Uterus (tissue), 4 donors: ENCODE measurements at places on chromosomes 13 and 19. TPM values are rescaled to one million over a fixed set of nuclear protein-coding genes. Genes with fewer than 3 reads are reported as not detected.

DNA sequence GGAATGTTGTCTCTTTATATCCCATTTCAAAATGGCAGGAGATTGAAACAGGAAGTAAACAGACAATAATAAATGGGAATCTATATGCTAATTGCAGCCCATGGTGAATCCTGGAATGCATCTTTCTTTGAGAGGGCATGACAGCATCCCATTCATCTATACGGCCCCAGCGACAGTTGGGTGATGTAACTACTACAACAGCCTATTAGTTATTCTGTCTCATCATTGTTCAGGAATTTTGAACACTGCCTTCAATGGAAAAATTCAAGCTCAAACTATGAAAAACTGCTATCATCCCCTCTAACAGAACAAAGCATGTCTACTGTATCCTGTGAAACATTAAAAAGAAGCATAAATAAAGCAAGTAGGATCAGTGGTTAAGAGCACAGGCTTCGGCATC, 262.1 kb downstream of the DCT start:
- H3K27ac ChIP-seq = no peak overlapping the region
- H3K27me3 ChIP-seq = no peaks in the 10 kb centered on the region
- no peak for DNase-seq
- no peak overlapping the region for H3K4me3 ChIP-seq

GRCh38 chr13:50208826-50209335, 193.6 kb downstream of the KCNRG start:
- H3K4me3 ChIP-seq = no peak overlapping the region
- no peak overlapping the region for H3K27ac ChIP-seq
- H3K4me1 ChIP-seq = no peaks in the 10 kb centered on the region
- H3K36me3 ChIP-seq = no peaks in the 10 kb centered on the region
- no peak for DNase-seq
- no peaks in the 10 kb centered on the region for H3K27me3 ChIP-seq

GRCh38 chr19:55208880-55209692, at the start of gene PTPRH:
Gene PTPRH (minus strand): TSS chr19:55209501. CDS start chr19:55209433, 68 bp downstream.
- no peak within 1 kb of the TSS for H3K27ac ChIP-seq
- no peak within 1 kb of the TSS for H3K4me3 ChIP-seq
- H3K27me3 ChIP-seq = no peaks in the 10 kb centered on the region
- H3K4me1 ChIP-seq = no peaks in the 10 kb centered on the region

DNA sequence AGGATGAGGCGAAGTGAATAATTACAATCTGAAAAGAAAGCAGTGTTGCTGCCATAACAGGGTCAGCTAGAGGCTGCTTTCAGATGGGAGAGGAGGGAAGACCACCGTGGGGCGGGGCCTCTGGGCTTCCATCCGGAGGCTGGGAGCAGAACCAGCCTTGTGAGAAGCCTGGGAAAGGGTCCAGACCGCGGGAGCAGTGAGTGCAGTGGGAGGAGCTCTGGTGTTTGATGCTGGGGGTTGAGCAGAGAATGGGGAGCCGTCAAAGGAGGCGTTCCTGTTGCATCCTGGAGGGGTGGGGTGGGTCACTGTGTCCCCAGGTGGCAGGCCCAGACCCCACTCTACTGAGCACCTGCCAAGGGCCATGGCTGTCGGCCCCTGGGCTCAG, 18.1 kb downstream of the NKPD1 start:
- no peaks in the 10 kb centered on the region for H3K4me1 ChIP-seq
- H3K4me3 ChIP-seq = no peak overlapping the region
- no peaks in the 10 kb centered on the region for H3K27me3 ChIP-seq

DNA sequence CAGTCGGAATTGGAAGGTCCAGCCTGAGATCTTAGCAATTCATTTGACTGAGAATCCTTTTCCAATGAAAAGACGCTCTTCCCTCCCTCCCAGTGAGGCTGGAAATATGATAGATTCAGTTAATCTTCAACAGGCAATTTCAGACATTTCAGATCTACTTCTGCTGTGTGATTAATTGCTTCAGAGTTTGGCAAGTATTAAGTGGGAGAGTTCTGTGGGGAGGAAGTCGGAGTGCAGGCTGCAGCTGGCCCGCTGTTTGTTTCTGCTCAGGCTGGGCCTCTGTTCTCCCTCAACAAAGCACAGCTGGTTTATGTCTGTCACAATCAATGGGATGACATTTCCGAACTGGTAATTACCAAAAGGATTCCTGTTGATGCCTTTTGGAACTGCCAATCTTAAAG, 178.2 kb downstream of the NDFIP2 start:
- no peak overlapping the region for H3K4me3 ChIP-seq
- peak; percentile 22 for DNase-seq
- H3K4me1 ChIP-seq = no peaks in the 10 kb centered on the region
- no peaks in the 10 kb centered on the region for H3K27me3 ChIP-seq
- H3K36me3 ChIP-seq = no peaks in the 10 kb centered on the region

GRCh38 chr13:111336666-111337065, 16.2 kb downstream of the TEX29 start:
- DNase-seq = no peak
- H3K36me3 ChIP-seq = no peaks in the 10 kb centered on the region
- no peaks in the 10 kb centered on the region for H3K4me1 ChIP-seq
- H3K27me3 ChIP-seq = no peaks in the 10 kb centered on the region
- H3K4me3 ChIP-seq = no peak overlapping the region

GRCh38 chr19:22137791-22138190, 59.0 kb downstream of the ZNF676 start:
- DNase-seq = no peak
- no peaks in the 10 kb centered on the region for H3K4me1 ChIP-seq
- H3K27me3 ChIP-seq = no peaks in the 10 kb centered on the region
- no peak overlapping the region for H3K27ac ChIP-seq
- H3K4me3 ChIP-seq = no peak overlapping the region
- H3K36me3 ChIP-seq = no peaks in the 10 kb centered on the region

GRCh38 chr19:15283141-15283883, 49.0 kb downstream of the BRD4 start:
- DNase-seq = no peak
- no peak overlapping the region for H3K4me3 ChIP-seq
- H3K27ac ChIP-seq = peak overlapping the region; percentile 31
- H3K4me1 ChIP-seq = peaks cover 30% of the 10 kb centered on the region
- no peaks in the 10 kb centered on the region for H3K27me3 ChIP-seq

GRCh38 chr13:114164053-114164452, 15.0 kb upstream of the CFAP97D2 start:
- DNase-seq = no peak
- H3K27ac ChIP-seq = no peak overlapping the region
- no peaks in the 10 kb centered on the region for H3K4me1 ChIP-seq
- H3K4me3 ChIP-seq = no peak overlapping the region
- no peaks in the 10 kb centered on the region for H3K36me3 ChIP-seq

DNA sequence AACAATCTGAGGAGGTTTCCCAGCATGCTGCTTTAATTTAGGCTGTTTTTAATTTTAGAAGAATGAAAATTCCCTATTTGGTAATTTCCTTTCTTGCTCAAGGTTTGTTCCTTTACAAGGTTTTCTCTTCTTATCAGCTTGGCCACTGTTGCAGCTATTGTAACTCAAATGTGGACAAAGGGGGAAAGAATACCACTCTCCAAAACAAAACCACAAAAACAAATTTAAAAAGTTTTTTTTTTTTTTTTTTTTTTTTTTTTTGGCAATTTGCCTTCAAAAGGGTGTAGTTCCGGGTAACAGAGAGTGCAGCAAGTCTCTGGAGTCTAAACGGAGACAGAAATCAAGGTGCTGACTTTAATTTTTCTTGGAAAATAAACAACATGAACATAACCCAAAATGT, 306.4 kb upstream of the ARGLU1 start:
- H3K4me1 ChIP-seq = no peaks in the 10 kb centered on the region
- no peak overlapping the region for H3K27ac ChIP-seq
- H3K4me3 ChIP-seq = no peak overlapping the region
- no peak for DNase-seq

DNA sequence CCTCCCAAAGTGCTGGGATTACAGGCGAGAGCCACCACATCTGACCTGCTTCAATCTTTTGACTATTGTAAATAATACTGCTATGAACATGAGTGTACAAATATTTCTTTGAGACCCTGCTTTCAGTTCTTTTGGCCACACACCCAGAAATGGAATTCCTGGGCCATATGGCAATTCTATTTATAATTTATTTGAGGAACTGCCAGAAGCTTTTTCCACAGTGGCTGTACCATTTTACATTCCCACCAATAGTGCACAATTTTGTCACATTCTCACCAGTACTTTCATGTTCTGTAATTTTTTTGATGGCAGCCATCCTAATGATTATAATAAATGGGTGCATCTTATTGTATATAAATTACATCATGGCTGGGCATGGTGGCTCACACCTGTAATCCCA, 13.7 kb upstream of the FCER2 start:
- no peaks in the 10 kb centered on the region for H3K4me1 ChIP-seq
- DNase-seq = no peak
- H3K36me3 ChIP-seq = no peaks in the 10 kb centered on the region
- H3K27ac ChIP-seq = no peak overlapping the region

- H3K4me1 ChIP-seq = no peaks in the 10 kb centered on the region
- H3K27ac ChIP-seq = no peak overlapping the region
- no peak for DNase-seq
- no peaks in the 10 kb centered on the region for H3K36me3 ChIP-seq
- no peak overlapping the region for H3K4me3 ChIP-seq
- no peaks in the 10 kb centered on the region for H3K27me3 ChIP-seq
Observed at GRCh38 chr19:19578252-19578651, 40.2 kb downstream of the CILP2 start.

- no peaks in the 10 kb centered on the region for H3K4me1 ChIP-seq
- no peaks in the 10 kb centered on the region for H3K27me3 ChIP-seq
Observed at GRCh38 chr19:10830931-10831779, 4.9 kb downstream of the TMED1 start.

DNA sequence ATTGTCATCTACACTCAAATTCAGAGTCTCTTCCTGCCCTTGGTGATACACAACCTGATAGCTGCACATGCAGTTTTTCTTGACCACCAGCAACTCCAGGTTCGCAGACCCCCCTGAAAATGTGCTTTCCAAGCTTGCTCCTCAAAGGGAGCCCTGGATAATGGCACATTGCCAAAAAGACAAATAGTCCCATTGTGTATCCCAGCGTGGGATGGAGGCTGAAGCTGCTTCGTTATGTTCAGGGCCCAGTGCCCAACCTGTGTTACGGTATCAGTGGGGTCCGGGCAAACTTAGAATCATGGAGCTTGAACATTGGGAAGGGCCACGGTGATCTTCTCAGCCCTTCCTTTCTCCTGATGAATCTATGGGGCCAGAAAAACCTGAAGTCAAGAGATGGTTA, 173.0 kb downstream of the TEX29 start:
- peak; percentile 0 for DNase-seq
- H3K4me3 ChIP-seq = no peak overlapping the region

GRCh38 chr19:4067396-4068046, 822 bp upstream of the ZBTB7A start:
- H3K27ac ChIP-seq = peak overlapping the region; percentile 98
- DNase-seq = peak; percentile 55
- no peaks in the 10 kb centered on the region for H3K36me3 ChIP-seq
- H3K4me3 ChIP-seq = peak overlapping the region; percentile 98
- H3K4me1 ChIP-seq = peaks cover 12% of the 10 kb centered on the region

GRCh38 chr13:103805771-103806170, 739.6 kb upstream of the SLC10A2 start:
- DNase-seq = no peak
- H3K27me3 ChIP-seq = no peaks in the 10 kb centered on the region
- H3K4me3 ChIP-seq = no peak overlapping the region
- H3K27ac ChIP-seq = no peak overlapping the region
- no peaks in the 10 kb centered on the region for H3K4me1 ChIP-seq

DNA sequence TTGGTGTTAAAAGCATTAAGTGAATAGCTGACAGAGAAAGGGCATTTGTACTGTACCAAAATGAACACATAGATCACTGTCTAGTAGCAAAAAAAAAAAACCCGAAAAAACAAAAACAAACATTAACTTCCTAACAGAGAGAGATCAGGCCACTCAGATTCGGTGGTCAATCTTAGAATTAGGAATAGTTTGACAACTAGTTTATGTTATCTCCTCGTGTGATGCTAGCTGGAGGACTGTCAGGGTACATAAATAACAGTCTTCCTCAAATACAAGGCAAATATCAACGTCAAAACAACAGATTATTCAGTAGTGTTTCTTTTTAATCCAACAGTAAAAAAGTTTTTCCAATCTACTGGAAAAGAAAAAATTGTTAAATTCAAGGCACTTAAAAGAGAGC, 1.7 kb downstream of the ZMYM5 start:
- H3K36me3 ChIP-seq = no peaks in the 10 kb centered on the region
- no peak for DNase-seq

DNA sequence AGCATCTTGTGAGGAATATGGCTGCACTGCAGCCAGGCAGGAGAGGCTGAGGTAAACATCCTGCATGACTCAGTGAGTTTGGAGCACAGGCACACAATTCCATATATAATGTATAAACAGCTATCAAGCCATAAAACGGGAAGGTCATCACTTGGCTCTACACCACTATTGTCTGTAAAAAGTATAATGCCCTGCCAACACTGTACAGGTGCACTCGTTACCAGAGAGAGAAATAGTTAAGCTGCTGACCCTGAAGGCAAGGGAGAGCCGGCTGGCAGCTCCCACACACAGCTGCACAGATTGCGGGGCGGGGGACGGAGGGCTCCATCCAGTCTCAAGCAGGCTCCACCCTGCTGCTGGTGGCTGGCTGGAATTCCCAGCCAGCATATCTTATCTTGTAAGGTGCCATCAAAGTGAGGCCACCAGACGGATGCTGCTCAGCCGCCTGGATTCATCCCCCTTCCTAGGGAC, 668.1 kb downstream of the SLITRK5 start:
- DNase-seq = no peak
- H3K27me3 ChIP-seq = no peaks in the 10 kb centered on the region
- H3K36me3 ChIP-seq = no peaks in the 10 kb centered on the region

DNA sequence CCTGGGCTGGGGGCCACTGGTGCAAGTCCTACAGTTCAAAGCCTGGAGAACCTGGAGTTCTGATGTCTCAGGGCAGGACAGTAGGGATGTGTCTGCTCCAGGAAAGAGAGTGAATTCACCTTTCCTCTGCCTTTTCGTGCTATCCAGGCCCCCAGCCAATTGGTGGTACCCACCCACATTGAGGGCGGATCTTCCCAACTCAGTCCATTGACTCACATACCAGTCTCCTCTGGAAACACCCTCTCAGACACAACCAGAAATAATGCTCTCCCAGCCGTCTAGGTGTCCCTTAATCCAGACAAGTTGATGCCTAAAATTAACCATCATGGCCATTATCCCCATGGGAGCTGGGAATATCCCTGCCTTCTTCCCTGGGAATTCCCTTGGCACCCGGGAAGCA, 38.8 kb upstream of the CHST8 start:
- no peak for DNase-seq
- H3K4me1 ChIP-seq = no peaks in the 10 kb centered on the region
- H3K27ac ChIP-seq = no peak overlapping the region
- no peaks in the 10 kb centered on the region for H3K36me3 ChIP-seq
- H3K4me3 ChIP-seq = no peak overlapping the region

SIGLEC5 gene
- 0.41 TPM for total RNA-seq

ODAD3 gene
- 0.48 TPM for total RNA-seq

DUS3L gene
- 42.0 TPM for total RNA-seq

CLIP3 gene
- 4.4 TPM for total RNA-seq

ZNF681 gene
- 3.5 TPM for total RNA-seq

HSH2D gene
- total RNA-seq = 2.4 TPM

NALCN gene
- total RNA-seq = 0.88 TPM

PRR36 gene
- not detected for total RNA-seq
